ENCODE measurements at places on chromosomes 16 and 17.

DNA sequence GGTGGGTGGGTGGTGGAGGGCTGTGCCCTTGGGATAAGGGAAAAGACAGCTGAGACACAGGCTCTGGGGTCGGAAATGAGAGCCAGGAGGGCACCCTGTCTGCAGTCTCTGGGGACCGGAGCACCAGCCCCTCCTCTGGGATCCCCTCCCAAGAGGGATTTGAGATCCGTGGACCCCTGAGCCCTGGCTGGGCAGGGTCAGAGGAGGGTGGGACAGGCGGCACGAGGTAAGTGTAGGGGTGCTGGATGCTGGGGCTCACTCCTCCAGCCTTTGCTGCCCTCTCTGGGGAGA lies 425 bp downstream of the SGSH start:
- no peak for DNase-seq

GRCh38 chr17:40447806-40448205 lies 4.6 kb downstream of the IGFBP4 start:
- no peak for DNase-seq

GRCh38 chr16:4514606-4515005 lies 24.0 kb downstream of the CDIP1 start:
- DNase-seq = no peak

DNA sequence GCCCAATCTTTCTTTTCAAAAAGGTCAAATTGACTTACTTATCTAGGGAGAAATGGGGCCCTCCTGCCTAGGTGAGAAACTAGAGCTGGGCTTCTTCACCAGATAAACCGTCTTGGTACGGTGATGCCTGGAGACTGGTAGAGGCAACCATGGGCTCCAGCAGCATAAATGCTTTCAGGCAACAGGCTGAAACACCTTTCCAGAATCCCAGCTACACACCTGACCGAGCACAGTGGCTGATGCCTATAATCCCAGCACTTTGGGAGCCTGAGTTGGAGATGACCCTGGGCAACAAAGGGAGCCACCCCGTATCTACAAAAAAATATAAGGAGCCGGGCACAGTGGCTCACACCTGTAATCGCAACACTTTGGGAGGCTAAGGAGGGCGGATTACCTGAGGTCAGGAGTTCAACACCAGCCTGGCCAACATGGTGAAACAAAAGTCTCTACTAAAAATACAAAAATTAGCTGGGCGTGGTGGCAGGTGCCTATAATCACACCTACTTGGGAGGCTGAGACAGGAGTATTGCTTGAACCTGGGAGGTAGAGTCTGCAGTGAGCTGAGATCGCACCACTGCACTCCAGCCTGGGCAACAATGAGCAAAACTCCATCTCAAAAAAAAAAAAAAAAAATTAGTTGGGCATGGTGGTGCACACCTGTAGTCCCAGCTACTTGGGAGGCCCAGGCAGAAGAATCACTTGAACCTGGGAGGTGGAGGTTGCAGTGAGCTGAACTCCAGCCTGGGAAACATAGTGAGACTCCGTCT lies 8.0 kb downstream of the TRAF4 start:
- no peak for DNase-seq

- DNase-seq = no peak
Observed at GRCh38 chr16:55559933-55560516, 6.5 kb upstream of the CAPNS2 start.

DNA sequence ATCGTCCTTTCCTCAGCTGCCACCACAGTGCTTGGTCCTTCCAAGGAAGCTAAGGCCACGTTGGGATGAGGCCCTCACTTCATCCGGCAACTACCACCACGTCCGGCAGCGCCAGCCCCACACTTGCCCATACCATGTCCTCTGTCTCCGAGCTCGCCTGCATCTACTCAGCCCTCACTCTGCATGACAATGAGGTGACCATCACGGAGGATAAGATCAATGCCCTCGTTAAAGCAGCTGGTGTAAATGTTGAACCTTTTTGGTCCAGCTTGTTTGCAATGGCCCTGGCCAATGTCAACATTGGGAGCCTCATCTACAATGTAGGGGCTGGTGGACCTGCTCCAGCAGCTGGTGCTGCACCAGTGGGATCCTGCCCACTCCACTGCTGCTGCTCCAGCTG lies 44.9 kb downstream of the TTC19 start:
- no peak for DNase-seq

All from NCI-H345 (cell line).